ENCODE measurements at places on chromosomes 4 and X.

- DNase-seq = peak; percentile 17
These were observed 9.0 kb upstream of the MAGEA8 start for GRCh38 chrX:149871940-149872339.

DNA sequence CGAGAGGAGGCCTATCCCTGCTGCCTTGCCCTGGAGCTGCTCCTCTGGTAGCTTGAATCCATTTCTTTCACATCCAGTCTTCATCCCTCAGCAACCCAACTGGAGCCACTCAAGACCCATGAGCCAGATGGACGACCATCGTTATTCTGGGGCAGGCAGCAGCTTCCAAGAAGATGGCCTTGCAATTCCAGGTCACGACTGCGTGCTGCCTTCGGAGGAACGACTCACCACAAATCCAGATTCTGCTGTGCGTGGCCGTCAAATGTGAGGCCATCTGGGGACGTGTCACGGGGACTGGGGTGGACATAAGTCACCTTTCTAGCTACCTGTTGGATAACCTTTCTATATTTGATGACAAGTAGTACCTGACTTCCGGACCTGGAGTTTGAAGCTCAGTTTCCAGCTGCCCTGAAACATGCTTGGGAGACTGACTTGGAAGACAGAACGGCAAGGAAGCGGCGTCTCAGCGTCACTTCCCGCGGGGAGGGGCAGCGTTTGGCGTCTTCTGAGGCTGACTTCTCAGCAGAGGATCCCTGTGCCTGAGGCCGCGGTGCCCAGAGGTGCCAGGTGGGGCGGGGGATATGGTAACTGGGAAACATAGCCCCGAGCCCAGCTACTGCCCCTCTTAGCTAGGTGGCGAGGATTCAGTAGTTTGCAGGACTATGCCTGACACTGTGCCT lies 11.7 kb upstream of the TMEM271 start:
- no peak for DNase-seq

DNA sequence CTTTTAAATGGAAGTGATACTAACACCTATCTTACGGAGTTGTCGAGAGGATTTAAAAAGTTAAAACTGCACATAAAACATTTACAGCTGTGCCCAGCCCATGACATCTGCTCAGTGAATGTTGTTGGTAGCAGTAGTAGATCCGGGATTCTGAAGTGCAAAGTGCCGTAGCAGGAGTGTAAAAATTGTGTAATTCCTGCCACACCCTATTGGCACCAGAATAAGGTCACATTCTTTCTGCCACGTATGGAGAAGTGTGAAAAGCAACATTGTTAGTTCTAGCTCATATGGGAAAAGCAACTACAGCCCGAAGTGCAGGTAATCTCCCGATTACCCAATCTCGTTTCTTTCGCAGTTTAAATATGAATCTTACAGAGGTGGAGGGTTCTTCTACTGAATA lies 31.2 kb downstream of the PRIMPOL start:
- DNase-seq = no peak

DNA sequence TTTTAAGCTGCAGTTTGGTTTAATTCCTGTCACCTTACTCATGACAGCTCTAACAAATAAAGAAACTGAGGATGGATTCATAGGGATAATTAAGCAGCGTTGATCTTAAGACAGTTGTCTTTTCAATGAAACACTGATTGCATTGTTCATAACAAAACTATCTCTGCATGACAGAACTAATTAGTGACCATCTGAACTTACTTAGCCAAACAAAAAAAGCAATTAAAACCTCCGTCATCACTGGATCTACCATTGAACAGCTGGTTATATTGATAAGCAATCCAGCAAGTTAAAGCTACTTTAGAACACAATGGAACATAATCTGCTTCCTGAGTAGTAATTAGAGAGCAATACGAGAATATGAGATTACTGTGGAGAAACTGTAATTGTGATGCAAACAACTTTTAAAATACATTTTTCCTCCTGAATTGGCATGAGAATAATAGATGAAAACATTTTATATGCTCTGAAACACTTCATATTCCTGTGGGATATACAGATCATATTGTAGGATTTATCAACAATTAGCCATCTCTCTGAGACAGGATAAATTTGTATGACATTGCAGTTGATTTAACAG lies 2576.8 kb downstream of the PCDH7 start:
- no peak for DNase-seq

GRCh38 chr4:64781737-64782326 lies 372.6 kb upstream of the TECRL start:
- DNase-seq = no peak

- DNase-seq = no peak
These were observed 70.3 kb downstream of the RAB28 start for GRCh38 chr4:13413729-13414437.

DNA sequence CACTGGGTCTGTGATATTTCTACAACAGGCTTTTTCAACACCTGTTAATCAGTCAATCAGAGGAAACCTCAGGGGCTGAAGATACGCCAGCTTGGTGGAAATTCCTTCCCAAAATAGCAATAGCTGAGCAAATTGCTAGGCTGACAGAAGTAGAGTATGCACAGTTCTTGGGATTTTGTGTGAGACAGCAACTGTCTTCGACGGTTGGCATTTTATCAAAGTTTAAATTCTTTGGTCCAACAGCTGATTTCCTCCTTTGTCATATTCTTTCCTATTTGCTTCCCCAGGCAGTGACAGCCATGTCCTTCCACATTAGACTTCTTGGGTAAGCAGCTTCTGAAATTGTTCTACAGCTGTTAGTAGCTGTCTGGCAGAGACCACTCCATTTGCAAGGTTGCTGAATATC lies 8.0 kb upstream of the PALLD start:
- DNase-seq = no peak

GRCh38 chr4:174933083-174933482 lies 14.9 kb downstream of the ADAM29 start:
- DNase-seq = no peak

DNA sequence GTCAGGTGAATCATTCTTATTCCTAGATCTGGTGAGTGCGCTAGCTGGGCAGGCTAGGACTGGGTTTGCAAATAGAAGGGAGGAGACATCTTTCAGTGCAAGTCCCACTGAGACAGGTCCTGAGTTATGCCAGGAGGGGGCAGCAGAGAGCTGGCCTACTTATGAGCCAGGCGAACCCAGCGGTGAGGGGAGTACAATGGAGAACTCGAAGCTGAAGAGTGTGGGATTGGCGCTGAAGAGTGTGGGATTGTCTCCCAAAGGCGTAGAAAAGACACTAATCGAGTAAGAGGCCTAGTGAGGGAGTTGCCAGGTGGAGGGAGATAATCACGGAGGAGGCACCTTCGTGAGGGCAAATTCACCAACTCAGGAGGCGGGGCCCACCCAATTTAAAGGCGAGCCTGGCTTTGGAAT lies 91.7 kb upstream of the CXorf66 start:
- peak; percentile 13 for DNase-seq

Measured in stimulated activated CD8-positive, alpha-beta memory T cell treated with anti-CD3 and anti-CD28 coated beads, Interleukin-7, amount 100 ng/mL, for 1 hour (primary cell).